Bladder microvascular endothelial cell (primary cell): ENCODE measurements at places on chromosomes 3 and 15. TPM values are rescaled to one million over a fixed set of nuclear protein-coding genes. Genes with fewer than 3 reads are reported as not detected.

Gene TMEM212
- not detected in 2 replicates for total RNA-seq

Gene A4GNT
- total RNA-seq = not detected in 2 replicates

Gene FBXO40
- total RNA-seq = under 0.01 TPM in 1 of 2 replicates, not detected in the other

Gene GOLGA8J
- 0.13 TPM in 1 of 2 replicates, not detected in the other for total RNA-seq

Gene SPINK8
- not detected in 2 replicates for total RNA-seq

Gene THSD4
- 7.8 and 71.1 TPM in 2 replicates for total RNA-seq

Gene PAQR5
- total RNA-seq = under 0.01 and 0.06 TPM in 2 replicates

Gene ZNF501
- 4.4 and 5.3 TPM in 2 replicates for total RNA-seq

Gene UNC13C
- total RNA-seq = not detected in 2 replicates

Gene ETFA
- total RNA-seq = 135 and 246 TPM in 2 replicates

Gene ABI3BP
- 1.5 and 17.4 TPM in 2 replicates for total RNA-seq

Gene BFSP2
- total RNA-seq = not detected in 2 replicates

Gene CCDC33
- not detected in 2 replicates for total RNA-seq

Gene GABRR3
- total RNA-seq = not detected in 2 replicates
